ENCODE measurements at places on chromosomes 7 and 10.

- DNase-seq: no peak
Observed at GRCh38 chr7:17007841-17008240, 126.1 kb upstream of the AGR3 start.

DNA sequence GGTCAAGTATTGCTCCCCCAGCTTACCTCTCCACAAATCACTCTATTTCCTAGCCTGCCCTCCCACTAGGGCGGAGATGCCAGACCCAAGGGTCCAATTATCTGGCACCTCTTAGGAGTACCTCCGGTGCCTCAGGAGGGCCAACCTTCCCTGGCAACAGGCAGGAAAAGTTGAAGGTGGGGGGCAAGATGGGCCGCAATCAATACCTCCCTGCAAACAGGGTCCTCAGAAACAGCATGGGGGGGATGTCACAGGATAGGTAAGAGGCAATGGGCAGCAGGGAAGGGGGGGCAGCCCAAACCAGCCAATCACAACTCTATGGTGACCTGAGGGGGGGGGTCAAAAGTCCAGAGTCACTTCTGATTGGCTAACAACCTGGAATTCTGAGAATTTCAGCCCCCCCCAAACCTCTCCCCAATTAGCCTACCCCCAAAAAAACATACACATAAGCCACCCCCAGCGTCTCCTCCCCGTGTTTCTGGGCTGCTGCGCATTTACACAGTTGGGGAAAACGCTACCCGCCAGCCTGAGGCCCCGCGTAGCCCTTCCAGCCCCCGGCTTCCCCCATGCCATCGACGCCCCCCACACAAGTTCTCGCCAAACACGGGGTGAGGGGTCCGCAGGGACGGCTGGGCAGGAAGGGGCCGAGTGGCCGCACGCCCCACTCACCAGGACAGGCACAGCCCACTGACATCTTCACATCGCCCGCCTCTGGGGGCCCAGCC lies 589 bp downstream of the LDB1 start:
- DNase-seq: no peak

- no peak for DNase-seq
Observed at GRCh38 chr7:38054199-38054598, 123.8 kb upstream of the STARD3NL start.

DNA sequence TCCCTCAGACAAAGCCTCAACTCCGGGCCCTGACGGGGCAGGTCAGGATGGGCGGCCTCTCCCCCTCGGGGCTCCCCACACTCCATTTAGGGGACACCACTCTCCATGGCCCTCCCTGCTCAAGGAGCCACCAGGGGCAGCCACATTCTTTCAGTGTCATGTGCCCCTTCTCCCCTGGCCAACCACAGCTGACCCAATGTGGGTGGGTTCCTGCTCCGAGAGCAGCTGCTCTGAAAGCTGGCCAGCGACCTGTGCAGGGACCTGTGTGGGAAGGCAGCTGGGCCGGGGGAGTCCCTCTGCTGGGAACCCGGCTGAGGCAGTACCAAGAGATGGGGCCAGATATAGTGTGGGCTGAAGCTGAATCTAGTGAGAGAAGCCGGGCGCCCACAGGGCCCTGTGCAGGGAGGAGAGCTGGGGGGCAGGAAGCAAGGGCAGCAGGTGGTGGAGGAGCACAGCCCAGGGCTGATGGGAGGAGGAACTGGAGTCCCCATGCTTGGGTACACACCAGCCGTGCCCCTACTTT lies 40.6 kb upstream of the NPFFR1 start:
- no peak for DNase-seq

DNA sequence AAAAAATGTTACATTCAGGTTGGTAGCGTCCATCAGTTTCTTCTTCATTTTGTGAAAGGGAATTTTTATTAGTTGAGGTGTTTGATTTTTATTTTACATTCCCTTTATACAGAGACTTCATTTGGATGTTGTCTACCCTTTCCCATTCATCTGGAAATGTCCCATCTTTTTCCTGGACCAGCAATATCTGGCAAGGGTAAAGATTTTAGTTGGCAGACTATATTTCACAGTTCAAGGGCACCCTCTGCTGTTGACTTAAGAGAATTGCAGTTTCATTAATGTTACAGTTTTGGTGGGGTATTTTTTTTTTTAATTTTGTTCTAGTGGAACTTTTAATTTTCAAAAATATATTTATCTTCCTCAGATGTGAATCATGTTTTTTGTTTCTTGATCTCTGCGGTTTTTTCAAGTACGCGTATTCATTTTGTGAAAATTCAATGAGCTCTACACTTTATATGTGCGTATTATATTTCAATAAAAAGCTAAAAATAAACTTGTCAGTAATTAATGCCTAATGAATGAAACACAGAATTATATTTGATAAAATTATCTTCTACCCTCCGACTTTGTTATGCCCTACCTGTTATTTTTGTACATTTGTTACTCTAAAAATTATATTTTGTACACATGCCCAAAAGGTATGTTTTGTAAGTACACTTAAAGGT lies 97.9 kb upstream of the KLF14 start:
- DNase-seq: no peak

DNA sequence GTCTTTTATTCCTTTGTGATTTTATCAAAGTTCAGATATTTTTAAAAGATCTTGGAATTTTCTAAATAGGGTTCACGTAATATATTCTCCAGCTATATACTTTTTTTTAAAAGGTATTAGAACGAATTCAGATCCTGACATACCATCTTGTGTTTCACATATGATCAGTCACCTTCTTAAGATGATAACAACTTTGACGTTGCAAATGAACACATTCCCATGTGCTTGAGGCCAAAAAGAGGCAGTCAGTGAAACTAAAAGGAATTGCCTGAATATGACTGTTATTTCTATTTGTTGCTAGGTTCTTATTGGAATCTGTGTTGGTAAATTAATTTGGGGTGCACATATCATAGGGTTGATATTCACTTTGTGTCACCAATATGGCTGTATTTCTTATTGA lies 310.1 kb downstream of the MDFIC start:
- no peak for DNase-seq

DNA sequence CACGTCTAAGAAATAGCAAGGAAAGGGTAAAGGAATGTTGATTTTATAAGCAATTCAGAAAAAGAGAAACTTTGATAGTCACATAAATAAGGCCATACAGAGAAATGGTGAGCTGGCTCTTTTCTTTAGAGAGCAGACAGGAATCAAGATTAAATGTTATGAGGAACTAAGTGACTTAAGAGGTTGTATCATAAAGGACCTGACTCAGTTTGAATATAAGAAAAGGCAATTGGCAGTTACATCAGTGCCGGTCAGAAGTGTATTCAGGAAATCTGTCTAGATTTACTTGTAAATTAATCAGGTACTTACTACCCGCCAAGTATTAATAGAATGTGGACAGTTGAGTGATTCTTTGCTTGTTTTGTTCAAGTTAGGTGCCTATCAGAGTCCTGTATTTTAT lies 2.1 kb downstream of the MRPL32 start:
- no peak for DNase-seq

DNA sequence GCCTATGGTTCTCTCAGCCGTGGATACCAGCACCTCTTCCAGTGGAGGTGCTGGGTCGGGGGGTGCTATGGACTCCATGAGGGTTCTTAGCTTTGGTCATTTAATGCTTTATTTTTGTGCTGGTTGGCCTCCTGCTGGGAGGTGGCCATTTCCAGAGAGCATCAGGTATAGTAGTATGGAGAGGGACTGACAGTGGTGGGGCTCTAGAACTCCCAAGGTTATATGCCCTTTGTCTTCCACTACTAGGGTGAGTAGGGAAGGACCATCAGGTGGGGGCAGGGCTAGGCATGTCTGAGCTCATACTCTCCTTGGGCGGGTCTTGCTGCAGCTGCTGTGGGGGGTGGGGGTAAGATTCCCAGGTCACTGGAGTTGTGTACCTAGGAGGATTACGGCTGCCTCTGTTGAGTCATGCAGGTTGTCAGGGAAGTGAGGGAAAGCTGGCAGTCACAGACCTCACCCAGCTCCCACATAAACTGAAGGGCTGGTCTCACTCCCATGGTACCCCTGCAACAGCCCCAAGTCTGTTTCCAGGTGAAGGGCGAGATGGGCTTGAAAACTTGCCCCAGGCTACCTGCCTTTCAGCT lies 763.2 kb upstream of the LRRTM3 start:
- no peak for DNase-seq

DNA sequence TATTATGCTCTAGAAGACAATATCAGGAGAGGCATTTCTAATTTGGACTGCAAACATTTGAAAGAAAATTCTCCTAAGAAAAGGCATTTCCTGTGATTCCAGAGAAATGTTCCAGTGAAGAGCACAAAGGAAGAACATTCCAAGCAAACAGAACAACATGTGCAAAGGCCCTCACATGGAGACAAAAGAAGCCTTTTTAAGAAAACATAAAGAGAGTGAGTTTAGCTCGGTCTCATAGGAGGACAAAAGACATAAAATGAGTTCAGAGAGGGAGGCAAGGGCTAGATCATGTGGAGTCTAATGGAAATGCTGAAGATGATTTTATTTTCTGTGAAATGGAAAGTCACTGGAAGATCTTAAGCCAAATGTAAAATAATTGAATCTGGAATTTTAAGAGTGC lies 269.8 kb upstream of the HGF start:
- DNase-seq: no peak

DNA sequence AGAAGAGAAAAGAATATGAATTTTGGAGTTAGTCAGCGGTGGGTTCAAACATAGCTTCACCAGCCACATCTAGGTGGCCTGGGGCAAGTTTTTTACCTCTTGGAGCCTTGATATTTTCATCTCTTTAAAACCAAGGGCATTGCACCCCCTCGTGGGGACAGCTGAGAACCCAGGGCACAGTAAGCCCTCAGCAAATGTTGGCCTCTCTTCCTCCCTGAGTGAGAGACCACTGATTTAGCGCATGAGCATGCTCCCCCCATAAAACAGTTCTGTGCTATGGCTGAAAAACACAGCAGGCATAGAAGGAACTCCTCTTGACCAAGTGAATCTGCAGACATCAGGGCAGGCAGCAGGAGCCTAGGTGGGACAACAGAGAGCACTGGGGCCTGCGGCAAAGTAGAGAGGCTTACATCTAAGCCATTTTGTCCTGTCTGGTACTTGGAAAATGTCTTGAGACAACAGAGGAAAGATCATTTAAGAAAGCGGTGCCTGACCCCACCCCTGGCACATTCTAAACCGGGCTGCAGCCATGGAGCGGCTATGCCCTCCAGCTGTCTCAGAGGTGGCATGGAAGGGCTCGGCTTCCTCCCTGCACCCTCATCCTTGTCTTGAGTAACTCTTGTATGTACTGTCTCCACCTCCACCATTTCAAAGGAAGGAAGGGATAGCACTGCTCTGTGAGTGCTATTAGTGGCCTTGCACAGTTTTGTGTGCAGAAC lies 94.7 kb downstream of the ARHGAP22 start:
- DNase-seq: no peak

DNA sequence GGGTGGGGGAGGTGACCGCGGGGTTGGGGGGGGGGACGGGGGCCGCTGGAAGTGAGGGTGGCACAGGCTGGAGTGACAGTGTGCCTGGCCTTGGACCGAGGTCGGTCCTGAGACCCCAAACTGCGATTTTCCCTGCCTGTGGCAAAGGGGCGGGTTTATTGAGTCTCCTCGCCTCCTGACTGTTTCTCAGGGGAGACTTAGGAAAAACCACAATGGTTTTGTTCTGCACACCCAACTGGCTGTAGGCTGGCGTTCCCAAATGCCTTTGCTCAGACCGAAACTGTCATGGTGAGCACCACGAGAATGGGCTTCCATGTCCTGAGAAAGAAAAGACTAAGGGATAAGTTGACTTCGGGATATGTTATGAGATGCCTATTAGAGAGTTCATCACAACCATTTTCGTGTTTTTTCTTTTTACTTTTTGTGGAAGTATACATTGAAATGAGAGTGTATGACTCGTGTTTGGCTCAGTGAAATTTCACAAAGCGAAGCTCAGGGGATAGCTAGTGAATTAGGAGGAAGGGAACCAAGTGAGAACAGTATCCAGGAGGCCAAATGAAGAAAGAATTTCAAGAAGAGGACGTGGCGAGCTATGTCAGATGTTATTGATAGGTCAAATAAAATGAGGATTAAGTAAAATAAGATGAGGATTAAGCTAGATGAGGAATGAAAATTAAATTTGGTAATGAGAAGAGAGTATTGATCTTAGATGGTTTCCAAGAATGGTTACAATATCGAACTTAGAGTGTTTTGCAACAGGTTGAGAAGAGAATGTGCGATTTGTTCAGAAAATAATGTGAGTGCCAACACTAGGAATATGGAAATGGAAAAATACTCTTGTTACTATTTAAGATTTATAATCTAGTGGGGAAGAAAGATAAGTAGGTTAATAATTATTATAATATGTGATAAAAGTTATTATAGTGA lies 918 bp downstream of the NET1 start:
- DNase-seq: no peak

GRCh38 chr7:148084138-148084537 lies 506.4 kb upstream of the C7orf33 start:
- DNase-seq: no peak

DNA sequence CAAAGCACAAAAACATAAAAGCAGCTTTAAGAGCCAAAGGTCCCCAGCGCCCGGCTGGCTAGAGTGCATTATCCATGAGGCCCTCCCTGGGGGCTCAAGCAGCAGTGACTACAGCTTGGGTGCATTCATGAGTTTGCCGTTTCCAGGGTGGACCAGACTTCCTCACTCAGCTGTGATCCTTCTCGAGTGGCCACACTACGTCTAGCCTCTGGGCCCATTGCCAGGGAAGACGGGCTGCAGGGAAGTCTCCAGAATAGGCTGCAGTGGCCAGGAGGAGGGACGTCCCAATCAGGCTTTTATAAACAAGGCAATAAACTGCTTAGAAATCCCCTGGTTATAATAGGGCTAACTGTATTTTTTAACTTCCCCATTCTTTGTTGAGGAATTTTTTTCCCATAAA lies 89.4 kb upstream of the C1QL3 start:
- no peak for DNase-seq

GRCh38 chr10:48279081-48279751 lies 4.7 kb upstream of the FRMPD2 start:
- DNase-seq: no peak

DNA sequence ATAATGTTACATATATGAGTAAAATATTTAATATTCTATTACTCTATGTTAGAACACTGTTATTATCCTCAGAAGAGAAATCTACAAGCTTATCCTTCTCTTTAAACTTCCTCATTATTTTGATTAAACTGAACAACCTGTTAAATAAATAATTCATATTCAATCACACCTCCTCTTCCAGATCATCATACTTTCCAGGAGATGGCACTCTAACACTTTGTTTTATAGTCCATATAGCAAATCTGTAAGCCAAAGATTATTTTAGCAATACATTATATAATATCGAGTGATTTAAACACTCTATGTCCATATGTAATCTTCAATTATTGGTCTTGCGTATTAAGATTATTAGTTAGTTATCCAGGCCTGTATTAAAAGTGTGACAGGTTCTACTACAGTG lies 694.1 kb downstream of the ANKRD7 start:
- DNase-seq: no peak

GRCh38 chr10:34089253-34089652 lies 725.8 kb downstream of the PARD3 start:
- DNase-seq: no peak

- DNase-seq: no peak
Observed at GRCh38 chr10:95434583-95434982, 126.6 kb downstream of the SORBS1 start.

DNA sequence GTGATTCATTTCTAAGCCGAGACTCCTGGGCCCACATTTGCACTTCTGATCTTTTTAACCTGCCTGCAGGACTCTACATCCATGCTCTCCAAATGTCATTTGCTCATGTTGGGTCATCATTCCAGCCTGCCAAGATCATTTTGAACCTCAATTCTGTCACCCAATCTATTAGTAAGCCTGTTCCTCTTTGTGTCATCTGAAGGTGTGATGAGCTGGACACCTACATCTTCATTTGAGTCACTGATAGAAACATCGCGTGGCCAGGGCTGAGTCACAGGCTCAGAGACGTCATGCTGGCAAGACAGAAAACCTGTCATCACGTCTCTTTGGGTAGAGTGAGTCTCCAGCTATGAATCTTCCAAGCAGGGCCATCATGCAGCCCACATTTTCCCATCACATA lies 65.3 kb upstream of the SLF2 start:
- no peak for DNase-seq
